Vagina (tissue), 2 donors: ENCODE measurements at places on chromosomes 3 and 15.

DNA sequence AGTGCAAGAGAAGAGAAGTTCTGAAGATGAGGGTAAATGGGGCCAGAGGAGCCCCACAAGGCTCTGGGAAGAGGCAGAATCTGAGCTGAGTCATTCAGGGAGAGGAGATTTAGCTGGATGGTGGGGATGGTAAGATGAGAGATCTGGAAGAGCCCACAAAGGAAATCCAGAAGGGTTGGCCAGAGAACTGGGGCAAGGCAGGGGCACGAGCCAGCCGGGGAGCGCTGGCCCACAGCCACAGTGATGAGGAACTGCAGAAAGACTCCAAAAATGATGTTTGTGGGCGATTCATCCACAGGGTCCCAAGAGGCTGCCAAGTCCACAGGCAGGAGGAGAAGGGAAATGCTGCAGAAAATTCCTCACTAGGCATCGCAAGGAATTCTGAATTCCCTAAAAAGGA is 75.9 kb upstream of the ATP2B2 start:
- DNase-seq = no peak

GRCh38 chr3:180063783-180064182 is 27.0 kb upstream of the PEX5L start:
- no peak for DNase-seq

GRCh38 chr3:56874269-56874668 is 72.5 kb upstream of the ARHGEF3 start:
- no peak for DNase-seq

- DNase-seq = no peak
Measured at GRCh38 chr3:101646726-101647125, 30.2 kb downstream of the ZBTB11 start.

DNA sequence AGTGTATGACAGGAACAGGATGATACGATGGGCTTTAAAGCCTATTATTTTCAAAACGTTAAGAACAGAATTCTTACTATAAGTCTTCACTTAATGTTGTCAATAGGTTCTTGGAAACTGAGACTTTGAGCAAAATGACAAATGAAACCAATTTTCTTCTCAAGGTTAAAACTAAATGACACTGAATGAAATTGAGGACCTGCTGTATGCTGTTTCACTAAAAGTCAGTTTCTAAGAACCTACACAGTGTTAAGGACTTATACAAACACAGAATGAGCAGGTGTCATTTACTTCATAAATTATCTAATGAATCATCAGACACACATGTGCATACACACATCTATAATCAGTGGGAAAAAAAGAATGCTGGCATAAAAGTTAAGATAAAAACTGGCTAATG is 106.9 kb downstream of the RFTN1 start:
- no peak for DNase-seq

DNA sequence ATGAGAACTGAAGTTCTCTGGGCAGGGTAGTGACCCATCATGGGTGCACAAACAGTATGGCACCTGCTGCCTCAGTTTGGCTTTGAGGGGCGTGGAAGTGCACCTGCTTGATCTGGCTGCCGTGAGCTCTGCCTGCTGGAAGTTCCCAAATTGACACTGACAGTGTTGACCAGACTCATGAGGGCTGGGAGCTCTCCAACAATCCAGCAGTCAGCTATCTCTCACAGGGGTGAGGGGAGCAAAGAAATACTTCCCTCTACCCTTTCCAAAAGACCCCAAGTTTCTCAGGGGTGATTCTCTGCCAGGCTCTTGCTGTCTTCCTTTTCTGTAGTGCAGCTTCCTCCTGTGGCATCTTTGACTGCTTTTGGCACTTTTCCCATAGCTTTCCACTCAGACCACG is 49.4 kb upstream of the ROBO1 start:
- DNase-seq = no peak

DNA sequence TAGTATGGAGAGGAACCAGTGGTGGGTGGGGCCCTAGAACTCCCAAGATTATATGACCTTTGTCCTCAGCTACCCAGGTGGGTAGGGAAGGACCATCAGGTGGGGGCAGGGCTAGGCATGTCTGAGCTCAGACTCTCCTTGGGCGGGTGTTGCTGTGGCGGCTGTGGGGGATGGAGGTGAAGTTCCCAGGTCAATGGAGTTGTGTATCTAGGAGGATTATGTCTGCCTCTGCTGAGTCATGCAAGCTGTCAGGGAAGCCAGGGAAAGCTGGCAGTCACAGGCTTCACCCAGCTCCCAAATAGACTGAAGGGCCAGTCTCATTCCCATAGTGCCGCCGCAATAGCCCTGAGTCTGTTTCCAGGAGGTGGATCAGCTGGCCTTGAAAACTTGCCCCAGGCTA is 139.7 kb upstream of the CFAP20DC start:
- no peak for DNase-seq

DNA sequence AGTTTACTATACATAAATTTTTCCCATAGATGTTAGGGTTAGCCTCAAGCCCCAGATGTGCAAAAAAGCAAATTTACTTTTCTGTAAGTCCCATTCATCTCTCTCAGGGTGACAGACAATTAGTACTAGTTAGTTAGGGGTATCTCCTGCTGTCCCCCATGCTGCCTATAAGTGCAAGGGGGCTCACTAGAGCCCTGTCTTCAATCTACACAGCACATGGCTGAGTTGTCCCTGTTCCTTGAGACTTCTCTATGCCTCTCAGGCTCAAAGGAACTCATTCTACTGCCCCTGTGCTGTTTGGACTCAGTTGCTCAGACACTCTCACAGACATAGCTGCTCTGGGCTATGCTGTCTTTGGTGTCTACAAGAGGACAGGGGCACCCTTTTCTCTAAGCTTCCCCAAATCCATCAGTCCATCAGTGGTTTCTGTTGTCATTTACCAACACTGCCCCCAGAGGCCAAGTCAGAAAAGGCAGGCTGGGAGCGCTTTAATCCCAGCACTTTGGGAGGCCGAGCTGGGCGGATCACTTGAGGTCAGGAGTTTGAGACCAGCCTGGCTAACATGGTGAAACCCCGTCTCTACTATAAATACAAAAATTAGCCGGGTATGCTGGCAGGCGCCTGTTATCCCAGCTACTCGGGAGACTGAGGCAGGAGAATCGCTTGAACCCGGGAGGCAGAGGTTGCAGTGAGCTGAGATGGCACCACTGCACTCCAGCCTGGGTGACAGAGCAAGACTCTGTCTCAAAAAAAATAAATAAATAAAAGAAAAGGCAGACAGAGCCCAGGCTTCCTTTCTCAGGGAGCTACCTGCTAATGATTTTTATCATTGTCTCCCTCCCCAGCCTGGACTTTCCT is 31.4 kb upstream of the PRTG start:
- DNase-seq = no peak

DNA sequence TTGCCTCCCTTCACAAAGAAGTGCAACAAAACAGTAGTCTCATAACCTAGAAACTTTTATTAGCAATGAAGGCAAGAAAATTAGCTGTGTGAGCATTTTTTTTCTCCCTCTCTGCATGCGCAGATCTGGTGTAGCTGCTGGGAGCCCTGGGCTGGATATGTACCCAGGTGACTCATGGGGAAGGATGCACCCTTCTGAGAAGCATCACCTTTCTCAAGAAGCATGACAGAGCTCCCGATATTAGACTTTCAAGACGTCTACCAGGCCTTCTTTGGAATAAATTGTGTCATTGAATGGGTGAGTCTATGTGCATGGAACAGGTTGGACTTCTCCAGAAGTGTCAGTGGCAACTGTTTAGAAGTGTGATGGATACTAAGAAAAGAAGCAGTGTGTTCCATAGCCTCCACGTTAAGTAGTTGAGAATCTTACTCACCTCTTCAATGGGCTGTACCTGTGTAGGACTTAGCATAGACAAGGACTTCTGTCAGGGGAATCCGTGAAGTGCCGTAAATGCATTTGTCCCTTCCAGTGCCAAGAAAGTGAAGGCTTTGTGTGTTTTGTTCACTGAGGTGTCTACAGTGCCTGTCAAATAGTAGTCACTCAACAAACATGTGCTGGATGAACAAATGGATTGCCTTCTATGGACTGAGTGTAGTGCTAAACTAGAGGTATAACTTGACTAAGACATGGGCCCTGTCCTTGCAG is 47.7 kb upstream of the RASGRP1 start:
- DNase-seq = no peak

GRCh38 chr15:31446546-31446945 is 119.9 kb downstream of the KLF13 start:
- no peak for DNase-seq

DNA sequence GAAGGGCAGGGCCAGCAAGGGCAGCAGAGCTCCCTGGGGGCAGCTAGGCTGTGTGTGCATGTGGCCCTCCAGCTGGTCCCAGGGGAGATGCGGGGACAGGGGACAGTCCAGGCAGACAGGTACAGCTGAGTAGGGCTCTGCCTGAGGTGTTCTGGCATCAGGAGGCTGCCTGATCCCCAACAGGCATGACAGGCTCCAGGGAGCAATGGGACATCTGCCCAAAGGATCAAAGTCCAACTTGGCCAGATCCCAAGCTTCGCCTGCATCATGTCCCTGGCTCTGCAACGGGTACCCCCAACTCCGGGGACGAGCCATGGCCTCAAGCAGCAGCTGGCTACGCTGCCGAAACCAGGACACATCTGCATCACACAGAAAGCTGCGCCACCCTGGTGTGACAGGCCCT is 21.8 kb downstream of the ATRIP start:
- DNase-seq = no peak

- DNase-seq = no peak
Measured at GRCh38 chr3:114829783-114830182, 317.3 kb downstream of the ZBTB20 start.

- no peak for DNase-seq
Measured at GRCh38 chr15:83695246-83695645, 41.3 kb downstream of the ADAMTSL3 start.
